GM12865 (cell line): ENCODE measurements at places on chromosomes 11 and 22.
A peak's percentile ranks its signal among the peaks of the same experiment; 100 is the strongest.

DNA sequence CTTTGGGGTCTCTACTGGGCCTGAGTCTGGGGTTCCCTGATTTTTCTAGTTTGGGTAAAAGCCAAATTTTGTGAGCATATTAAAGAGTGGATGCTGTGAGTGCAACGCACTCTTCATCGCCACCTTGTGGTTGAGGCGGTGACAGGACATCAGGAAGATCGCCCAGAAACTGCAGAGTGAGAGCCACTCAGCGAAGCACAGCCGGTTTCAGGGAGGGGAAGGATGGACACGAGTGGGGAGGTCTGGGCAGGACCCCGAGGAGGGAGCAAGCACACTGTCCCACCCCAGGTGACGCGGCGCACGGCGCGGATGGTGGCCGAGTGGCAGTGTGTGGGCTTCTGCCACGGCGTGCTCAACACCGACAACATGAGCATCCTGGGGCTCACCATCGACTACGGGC lies 9.1 kb downstream of the SELENOO start:
- DNase-seq = peak; percentile 74

- no peak for DNase-seq
Observed at GRCh38 chr11:46020084-46020599, 97.7 kb downstream of the LARGE2 start.

DNA sequence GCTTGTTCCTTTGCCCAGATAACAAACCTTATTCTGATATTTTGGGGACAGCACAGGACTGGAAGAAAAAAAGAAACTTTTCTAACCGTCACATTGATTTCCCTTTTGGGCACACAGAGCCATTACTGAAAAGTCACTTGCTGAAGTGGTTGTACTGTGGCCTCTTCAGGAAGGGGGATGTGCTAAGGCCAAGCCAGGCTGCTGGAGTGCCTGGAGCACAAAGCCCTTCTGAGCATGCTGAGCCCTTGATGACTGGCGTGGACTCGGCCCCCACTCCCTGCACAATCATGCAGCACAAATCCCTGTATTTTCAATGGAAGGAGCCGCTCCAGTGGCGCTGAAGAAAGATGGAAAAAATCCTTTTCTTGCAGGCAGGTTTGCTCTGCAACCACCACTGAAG lies 164.2 kb downstream of the NTM start:
- DNase-seq = no peak

DNA sequence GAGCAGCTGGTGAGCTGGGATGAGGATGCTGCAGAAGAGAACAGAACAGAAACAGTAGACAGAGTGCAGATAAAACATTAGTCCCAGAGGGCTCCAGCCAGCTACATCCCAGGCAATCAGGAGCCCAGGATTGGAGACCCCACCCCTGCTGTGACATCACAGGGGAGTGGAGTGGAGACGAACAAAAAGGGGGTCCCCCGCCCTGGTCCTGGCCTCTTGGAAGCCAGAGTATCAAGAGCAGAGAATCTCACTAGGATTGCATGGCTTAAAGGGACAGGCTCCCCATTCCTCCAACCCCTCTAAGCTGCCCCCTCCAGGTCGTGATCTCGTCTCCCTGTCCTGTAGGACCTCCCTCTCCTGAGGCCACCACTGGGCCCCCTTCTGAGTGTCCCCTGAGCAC lies at the start of gene P2RX3:
P2RX3 (plus strand) TSS at position 211 of the 400 bp plus-strand sequence. CDS start 199 bp downstream, outside the sequence.
- no peak for DNase-seq

GRCh38 chr11:57601297-57601696 lies 3.8 kb downstream of the SERPING1 start:
- no peak for DNase-seq

- DNase-seq = no peak
Observed at GRCh38 chr11:117462183-117462863, 134.7 kb downstream of the CEP164 start.

DNA sequence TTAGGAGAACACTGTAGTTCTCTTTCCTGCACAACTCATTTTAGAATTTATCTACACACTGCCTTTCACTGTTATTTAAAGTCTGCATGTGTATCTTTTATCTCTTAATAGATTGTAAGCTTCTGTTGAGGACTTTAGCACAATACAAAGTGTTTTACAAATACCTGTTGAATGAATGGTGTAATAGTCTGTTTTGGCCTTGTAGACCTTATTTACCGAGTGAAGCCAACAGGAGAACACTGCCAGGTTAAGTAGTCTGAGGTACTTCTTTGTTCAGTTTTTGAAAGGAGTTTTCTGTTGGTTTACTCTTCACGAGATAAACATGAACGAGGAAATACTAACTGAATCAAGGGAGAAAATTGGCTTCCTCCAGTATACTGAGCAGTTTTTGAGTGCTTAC lies 31.0 kb downstream of the SIK2 start:
- no peak for DNase-seq

GRCh38 chr11:120389693-120390584 lies 53.7 kb downstream of the ARHGEF12 start:
- no peak for DNase-seq

- no peak for DNase-seq
Observed at GRCh38 chr11:4577761-4578160, 3.8 kb upstream of the OR52I2 start.

- no peak for DNase-seq
Observed at GRCh38 chr11:128294001-128294670, 293.2 kb downstream of the ETS1 start.

GRCh38 chr11:120388261-120388660 lies 52.0 kb downstream of the ARHGEF12 start:
- no peak for DNase-seq

DNA sequence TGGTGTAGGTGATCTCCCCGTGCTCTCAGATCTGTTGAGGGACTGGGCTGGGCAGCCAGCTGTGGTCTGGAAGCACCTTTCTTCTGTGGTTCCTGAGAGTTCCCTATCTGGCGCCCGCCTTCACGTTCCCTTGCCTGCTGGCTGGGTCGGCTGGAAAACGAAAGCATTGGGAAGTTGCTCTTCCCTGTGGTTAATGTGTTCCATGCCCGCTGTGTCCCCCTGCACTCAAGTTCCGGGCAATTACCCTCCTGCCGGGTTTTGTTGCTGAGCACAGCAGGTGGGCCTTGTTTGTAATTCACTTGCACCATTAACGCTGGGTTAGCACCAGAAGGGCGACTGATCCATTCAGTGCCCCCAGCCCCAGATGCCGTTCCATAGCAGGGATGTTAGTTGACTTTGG lies 134.1 kb downstream of the GRIK4 start:
- DNase-seq = no peak

DNA sequence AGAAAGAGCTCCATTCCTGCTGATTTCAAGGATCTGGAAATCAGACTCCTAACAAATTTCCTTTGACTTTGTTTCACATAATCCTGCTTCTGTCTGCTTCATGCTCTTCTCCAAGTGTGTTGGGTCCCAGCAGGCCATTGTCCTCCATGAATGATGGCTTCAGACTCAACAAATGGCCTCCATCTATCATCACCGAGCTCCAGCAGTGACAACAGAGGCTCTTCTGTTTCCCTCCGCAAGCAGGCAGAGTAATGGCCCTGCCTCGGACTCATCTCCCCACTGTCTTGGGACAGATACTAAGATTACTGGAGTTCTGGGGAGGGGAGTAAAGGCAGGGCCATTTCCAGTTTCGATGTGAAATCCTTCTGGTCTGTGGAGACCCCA lies 127.3 kb downstream of the TENM4 start:
- no peak for DNase-seq

DNA sequence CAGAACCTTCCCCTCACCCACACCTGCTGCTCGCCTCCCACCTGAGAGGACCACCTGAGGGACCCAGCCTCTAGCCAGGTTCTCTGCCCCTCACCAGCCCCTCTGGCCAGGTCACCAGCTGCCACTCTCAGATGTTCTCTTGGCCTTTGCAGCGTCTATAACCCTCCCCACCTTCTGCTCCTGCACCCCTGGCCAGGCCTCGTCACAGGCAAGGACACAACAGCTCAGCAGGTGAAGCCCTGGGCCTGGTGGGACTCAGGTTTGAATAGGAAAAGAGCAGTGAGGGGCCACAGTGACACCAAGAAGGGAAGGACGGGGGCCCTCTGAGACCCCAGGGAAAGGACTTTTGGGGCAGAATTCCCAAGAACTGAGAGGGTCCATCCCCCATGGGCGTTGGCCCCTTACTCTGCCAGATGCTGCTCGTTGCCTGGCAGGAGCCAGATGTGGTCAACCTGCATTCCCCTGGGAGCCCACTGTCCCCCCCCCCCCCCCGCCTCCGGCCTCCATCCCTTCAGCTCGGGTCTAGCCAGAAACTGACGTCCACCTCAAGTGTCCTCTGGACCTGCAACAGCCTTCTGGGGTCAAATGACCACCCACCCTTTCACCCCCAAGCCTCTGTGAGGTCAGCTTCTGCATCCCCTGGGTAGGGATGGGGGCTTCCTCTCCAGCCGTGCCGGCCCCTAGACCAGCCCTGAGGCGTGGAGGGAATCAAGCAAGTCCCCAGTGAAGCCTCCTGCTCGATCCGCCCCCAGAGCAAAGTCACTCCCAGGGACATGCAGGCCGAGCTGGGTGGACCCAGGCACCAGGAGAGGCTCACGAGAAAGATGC lies 28.7 kb downstream of the SBF1 start:
- DNase-seq = no peak

GRCh38 chr11:68342459-68343158 lies 30.2 kb downstream of the LRP5 start:
- no peak for DNase-seq

DNA sequence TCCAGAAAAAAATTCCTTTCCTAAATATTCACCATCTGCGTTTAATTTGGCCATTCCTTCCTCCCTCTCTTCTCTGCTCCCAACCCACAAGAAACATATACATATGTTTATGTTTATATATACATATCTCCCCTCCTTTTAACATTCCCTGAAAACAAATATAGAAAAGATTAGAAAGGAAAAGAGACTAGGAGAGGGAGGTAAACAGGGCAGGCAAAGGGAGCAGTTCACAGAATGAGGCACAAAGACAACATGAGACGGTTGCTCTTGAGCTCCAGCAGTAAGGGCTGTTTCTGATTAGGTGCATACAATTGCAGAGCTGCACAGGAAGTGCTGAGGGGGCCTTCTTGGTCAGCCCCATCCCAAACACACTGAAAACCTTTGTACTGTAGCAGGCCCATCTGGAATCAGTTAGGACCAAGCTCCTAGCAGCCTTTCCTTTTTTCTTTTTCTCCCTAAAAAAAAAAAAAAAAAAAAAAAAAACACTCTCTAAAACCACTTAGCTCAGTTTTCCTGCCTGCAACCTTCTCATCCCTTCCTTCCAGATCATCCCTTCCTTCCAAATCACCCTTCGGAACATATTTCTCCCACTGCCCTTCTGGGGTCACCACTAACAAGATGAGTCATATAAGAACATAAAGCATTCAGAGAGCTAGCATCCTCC lies 57.0 kb downstream of the RBFOX2 start:
- DNase-seq = no peak

DNA sequence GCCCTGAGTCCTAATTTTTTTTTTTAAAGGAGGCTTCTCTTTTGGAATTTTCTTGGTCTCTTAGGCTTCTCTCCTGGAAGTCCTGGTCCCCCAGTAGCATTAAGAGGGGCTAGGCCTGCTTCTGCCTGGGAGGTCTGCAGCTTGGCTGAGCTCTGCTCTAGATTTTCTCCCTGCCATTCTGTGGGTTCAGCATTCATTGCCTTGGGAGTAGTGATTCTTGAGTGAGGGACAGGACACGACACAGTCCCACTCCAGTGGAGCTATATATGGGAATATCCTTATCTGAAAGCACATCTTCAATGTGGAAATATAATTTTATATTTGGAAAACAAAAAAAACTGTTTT lies 3.7 kb downstream of the IGSF22 start:
- DNase-seq = no peak

DNA sequence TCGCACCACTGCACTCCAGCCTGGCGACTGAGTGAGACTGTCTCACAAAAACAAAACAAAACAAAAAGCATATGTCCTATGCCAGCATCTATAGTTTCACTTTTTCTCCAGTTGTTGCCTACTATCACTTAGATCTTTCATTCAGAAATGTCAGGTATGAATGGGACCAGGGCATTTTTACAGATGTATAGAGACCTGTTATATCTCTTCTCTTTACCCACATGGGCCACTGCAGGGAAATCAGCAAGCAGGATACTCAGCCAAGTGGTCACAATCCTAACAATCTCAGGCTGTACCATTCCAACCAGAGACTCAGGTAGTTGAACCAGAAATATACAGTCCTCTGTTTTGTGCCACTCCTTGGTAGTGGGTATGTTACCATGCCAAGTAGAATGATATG lies 16.0 kb upstream of the SREBF2 start:
- DNase-seq = no peak

DNA sequence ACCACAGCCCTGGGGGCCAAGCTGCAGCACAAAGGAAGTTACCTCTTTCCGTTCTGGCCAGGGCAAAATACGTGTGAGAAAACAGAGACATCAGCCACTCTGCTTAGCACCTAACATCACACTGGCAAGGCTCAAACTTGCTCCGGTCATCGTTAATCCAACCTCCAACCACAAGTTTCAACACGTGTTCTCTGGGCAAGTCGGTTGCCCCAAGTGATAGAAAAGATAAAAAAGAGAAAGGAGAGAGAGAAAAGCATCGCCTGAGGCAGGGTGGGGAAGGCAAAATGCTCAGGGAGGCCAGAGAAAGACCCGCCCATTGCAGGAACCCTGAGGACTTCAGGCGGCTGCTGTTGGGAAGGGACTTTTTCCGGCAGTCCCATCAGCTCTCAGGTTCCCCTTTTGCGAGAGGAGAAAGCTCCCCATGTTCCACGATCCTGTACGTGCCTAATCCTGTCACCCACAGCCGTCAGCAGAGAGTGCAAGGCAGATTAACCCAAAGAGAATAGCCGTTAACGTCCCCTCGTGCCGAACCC lies 18.5 kb upstream of the B4GALNT4 start:
- peak; percentile 78 for DNase-seq

DNA sequence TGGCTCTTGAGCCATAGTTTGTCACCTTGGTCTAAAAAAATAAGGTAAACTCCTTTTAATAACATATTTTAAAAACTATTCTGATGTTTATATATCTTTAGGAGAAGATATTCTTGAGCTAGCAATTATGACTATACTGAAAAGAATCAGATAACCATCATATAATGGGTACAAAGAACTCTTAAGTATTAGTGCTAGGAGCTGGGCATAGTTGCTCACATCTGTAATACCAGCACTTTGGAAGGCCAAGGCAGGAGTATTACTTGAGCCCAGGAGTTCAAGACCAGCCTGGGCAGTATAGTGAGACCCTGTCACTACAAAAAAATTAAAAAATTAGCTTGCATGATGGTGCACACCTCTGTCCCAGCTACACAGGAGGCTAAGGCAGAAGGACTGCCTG lies 54.0 kb upstream of the B3GNT6 start:
- DNase-seq = no peak

GRCh38 chr11:91790346-91791170 lies 434.1 kb upstream of the FAT3 start:
- DNase-seq = no peak

DNA sequence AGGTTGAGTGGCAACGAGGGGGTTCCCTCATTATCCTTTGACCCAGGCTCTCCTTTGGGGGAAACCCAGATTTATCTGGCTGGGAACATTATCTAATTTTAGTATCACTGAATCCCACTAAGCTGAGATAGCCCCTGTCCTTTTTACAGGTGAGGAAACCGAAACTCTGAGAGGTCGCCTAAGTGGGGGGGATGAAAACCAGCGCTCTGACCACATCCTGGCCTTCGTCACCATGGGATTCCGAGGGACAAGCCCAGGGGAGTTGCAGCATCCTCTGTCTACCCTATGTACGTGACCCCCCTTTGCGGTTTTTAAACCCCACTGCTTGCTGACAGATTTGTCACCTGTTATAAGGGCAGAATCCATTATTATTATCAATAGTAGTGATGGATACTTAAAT lies 61.0 kb downstream of the ISX start:
- DNase-seq = peak; percentile 97
